ENCODE measurements at places on chromosomes 7 and 10. TPM values are rescaled to one million over a fixed set of nuclear protein-coding genes. Genes with fewer than 3 reads are reported as not detected.
A peak's percentile ranks its signal among the peaks of the same experiment; 100 is the strongest.

- DNase-seq, result no peak
Observed at GRCh38 chr7:76074972-76075370, 27.1 kb downstream of the MDH2 start.

- DNase-seq, result no peak
Observed at GRCh38 chr10:75358132-75358531, 43.4 kb downstream of the ZNF503 start.

DNA sequence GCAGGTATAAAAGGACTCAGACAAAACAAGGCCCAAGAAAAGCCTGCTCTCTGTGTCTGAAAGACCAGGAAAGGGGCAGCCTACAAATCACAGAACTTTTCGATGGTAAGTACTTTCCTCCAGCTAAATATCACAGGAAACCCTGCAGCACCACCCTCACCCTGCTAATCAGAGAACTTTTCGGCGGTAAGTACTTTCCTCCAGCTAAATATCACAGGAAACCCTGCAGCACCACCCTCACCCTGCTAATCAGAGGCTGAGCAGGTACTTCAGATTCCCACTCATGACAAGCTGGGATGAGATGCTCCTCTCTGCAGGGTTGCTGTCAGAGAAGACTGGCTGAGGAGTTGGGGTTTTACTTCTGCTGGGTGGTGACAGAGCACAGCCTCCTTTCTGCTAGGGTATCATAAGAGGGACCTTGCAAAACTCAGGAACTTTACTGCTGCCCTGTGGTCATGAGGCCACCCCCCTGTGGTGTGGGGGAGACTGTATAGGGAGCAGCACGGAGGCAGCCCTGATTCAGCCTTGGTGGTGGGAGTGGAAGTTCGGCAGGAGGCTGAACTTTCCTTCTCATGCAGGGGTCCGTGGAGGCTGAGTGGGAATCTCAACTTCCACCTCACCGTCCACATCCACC lies 7.2 kb downstream of the WDR37 start:
- no peak for DNase-seq

DNA sequence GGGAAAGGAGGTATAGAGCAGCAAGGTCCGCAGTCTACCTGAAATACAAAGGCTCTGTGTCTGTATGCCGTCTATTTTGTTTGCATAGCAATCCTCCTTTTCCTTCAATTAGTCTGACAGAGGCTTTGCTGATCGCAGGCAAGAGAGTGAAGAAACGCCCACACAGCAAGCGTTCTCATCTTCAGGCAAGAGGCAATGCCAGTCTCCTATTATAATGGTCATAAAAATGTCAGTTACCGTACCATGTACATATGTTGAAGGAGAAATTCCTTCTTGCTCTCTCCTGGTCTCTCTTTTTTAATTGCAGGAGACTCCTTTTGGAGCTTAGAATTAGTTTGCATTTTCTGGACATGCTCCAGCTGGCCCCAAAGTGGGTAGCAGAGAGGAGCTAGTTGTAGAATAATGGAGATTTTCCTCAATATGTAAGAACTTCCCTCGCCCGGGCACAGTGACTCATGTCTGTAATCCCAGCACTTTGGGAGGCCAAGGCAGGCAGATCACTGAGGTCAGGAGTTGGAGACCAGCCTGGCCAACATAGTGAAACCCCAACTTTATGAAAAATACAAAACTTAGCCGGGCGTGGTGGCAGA lies 139.5 kb downstream of the PFKFB3 start:
- no peak for DNase-seq

GRCh38 chr7:2516194-2516555 lies 3.4 kb upstream of the LFNG start:
- no peak for DNase-seq

- no peak for DNase-seq
Observed at GRCh38 chr7:13290975-13291374, 603.5 kb downstream of the ARL4A start.

- no peak for DNase-seq
Observed at GRCh38 chr10:55446441-55447002, 645.5 kb upstream of the PCDH15 start.

DNA sequence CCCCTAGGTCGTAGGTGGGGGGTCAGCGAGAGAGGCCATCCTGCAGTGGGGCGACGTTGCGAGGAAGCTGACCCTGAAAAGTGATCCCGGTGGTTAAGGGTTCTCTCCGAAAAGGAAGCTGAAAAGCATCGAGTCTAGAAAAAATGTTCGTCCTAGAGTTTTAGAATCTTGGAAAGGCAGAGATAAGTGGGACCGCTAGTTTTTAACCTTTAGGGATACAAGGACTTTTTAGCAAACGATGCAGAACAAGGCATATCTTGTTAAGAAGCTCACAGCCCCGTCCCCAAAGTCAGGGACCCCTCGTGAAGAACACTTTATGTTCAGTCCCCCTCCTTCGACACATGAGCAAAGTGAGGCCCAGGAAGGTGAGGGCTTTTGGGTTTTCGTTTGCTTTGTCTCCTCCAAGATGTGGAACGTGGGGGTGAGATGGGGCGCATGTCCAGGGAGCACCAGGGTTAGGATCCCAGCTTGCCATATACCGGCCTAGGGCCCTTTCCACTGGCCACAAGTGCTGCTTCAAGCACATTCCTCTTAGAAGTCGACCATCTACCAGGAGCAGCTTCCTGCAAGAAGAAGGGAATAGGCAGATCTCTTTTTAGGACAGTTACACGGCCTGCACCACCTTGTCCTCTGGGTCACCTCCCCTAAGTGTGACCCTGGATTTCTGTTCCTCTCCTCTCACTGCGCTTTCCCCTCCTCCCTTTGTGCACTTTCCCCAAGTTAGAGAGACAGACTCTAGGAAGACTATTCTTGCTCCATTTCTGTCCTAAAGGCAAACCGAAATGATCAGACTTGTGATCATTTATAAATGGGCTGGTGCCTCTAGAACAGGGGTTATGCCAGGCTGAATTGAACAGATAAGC lies 969 bp downstream of the SLC35G1 start:
- DNase-seq, result no peak

GRCh38 chr7:100545360-100546128 lies 6.5 kb downstream of the AGFG2 start:
- DNase-seq, result no peak

DNA sequence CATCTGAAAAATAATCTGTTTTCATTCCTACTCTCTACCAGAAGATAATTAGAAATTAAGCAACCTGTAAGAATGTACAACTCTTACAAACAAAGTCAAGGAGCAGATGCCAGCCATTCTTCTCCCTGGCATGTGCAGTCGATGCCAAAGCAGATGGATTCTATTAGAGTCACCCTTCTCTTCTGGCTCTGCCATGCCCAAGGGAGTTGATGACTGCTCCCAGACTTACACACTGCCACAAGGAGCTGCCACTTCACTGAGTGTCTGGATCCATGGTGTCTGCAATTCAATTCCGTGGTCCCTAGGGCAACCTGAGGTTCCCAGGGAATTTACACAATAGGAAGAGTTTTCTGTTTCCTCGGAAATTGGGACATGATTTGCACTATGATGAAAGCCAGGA lies 89.1 kb upstream of the IFRD1 start:
- no peak for DNase-seq

DNA sequence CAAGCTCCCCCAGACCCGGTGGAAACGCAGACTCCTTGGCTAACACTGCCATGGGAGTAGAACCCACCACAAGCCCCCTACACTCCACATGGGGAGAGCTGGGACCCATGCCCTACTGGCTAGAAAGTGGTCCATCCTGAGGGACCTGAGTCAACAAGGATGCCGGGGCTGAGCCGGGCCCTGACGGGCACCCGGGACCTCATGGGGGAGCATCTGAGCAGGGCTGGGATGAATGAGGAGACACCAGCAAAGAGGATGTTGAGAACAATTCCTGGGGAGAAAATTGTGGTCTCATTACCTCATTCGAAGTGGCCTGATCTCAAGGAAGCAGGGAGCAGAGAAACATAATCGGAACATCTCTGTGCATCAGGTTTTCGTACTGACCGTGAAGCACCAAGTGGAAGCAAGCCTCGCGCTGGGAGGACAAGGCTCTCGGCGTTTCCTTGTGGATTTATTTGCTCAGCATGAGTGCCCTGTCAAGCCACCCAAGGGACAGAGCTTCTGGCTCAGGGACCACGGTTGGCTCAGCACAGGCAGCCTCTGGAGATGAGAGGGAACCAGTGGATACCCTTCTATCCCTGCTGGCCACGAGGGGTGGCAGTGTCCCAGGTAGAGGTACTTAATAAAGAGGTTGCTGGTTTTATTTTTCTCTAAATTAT lies 132.2 kb upstream of the FAM20C start:
- peak; percentile 24 for DNase-seq

DNA sequence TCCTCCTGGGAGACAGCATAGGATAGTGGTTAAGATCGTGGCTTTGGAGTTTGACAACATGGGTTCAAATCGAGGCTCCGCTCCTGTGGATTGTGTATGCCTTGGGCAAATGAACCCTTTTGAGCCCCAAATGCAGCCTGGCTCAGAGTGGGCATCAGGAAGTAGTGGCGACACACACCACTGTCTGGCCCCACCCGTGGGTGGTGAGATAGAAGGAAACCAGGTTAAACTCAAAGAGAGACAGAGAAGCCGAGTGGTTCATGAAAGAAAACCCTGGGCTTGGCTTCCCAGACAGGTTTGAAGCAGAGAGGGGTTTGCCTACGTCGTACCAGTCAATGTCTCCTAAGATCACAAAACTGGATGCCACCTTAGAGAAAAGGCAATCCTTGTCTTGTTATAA lies 57.7 kb downstream of the PRTFDC1 start:
- DNase-seq, result no peak

GRCh38 chr10:124259139-124259825 lies 159.4 kb downstream of the OAT start:
- peak; percentile 53 for DNase-seq

- DNase-seq, result peak; percentile 80
Observed at GRCh38 chr7:63521-64021, 128.8 kb upstream of the FAM20C start.

- no peak for DNase-seq
Observed at GRCh38 chr10:17735166-17735941, 16.6 kb upstream of the TMEM236 start.

DNA sequence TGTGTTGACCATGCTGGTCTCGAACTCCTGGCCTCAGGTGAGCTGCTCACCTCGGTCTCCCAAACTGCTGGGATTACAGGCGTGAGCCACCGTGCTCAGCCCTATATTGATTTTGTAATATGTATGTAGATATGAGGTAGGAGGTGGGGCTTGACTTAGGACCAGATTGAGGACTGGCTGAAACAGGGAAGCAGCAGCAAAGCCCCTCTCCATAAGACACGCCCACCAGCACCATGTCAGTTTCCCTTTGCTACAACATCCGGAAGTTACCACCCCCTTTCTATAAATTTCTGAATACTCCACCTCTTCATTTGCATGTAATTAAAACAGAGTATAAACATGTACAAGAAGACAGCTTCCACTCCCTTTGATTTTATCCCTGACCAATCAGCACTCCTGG lies 47.9 kb upstream of the MYL10 start:
- DNase-seq, result no peak

GRCh38 chr7:67505449-67505848 lies 508.8 kb downstream of the TYW1 start:
- no peak for DNase-seq

CFAP46 gene
- 0.94 TPM for total RNA-seq

MAPK8 gene
- total RNA-seq, result 34.1 TPM

MIOS gene
- total RNA-seq, result 24.9 TPM

KNDC1 gene
- total RNA-seq, result 0.05 TPM

PNLIPRP2 gene
- total RNA-seq, result not detected

ZNF862 gene
- total RNA-seq, result 12.8 TPM

AQP1 gene
- 155 TPM for total RNA-seq

THAP5 gene
- total RNA-seq, result 25.4 TPM

C7orf57 gene
- not detected for total RNA-seq

MALSU1 gene
- 83.8 TPM for total RNA-seq

PDE1C gene
- 220 TPM for total RNA-seq

Data from cardiac septum (tissue), 1 donor.